ENCODE measurements at places on chromosomes 1 and 21.

DNA sequence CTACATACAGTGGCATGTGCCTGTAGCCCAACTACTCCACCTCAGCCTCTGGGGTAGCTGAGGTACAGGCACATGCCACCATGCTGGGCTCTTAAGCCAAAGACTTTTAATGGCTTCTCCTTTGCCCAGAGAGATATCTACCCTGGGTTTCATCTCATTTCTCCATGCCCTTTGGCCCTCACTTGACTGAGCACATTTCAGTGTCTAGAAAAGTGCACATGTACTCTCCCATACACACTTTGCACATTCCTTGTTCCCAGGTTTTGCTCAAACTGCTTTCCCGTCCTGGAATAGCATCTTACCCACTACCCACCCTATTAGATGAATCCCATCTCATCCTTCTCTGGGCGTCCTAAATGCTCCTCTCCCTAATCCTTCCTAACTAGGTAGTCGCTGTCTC lies 10.2 kb upstream of the RXRG start:
- no peak for DNase-seq

- no peak for DNase-seq
Observed at GRCh38 chr1:41640141-41640751, 155.8 kb upstream of the EDN2 start.

- DNase-seq = no peak
Observed at GRCh38 chr21:31345136-31345535, 1.1 kb upstream of the TIAM1 start.

GRCh38 chr1:36306210-36306901 lies at the start of gene SH3D21:
Gene SH3D21, plus strand, starts transcription at chr1:36306368. Its CDS starts 53 bp downstream, at chr1:36306421.
- DNase-seq = no peak

- no peak for DNase-seq
Observed at GRCh38 chr1:223727541-223727940, 15.2 kb downstream of the CAPN2 start.

DNA sequence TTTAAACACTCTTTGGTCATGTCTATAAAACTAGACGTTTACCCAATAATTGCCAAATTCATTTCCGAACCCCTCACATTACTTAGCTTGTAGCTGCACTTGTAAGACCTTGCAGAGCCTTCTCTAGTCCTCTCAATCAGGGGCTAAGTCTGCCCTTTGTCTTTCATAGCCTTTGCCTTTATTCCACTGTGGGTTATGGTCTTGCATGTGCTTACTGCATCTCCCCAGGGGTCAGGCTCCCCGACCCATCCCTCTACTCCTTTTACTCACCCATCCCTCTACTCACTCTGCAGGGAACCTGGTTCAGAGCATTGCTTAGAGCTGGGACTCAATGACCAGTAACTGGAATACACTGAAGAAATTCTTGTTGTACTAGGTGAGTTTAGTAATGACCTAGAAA lies 235.4 kb downstream of the PCP4 start:
- no peak for DNase-seq

GRCh38 chr1:53465023-53465957 lies 6.1 kb downstream of the DMRTB1 start:
- DNase-seq = no peak

GRCh38 chr1:42456754-42457089 lies 379 bp downstream of the PPCS start:
- DNase-seq = peak; percentile 19

DNA sequence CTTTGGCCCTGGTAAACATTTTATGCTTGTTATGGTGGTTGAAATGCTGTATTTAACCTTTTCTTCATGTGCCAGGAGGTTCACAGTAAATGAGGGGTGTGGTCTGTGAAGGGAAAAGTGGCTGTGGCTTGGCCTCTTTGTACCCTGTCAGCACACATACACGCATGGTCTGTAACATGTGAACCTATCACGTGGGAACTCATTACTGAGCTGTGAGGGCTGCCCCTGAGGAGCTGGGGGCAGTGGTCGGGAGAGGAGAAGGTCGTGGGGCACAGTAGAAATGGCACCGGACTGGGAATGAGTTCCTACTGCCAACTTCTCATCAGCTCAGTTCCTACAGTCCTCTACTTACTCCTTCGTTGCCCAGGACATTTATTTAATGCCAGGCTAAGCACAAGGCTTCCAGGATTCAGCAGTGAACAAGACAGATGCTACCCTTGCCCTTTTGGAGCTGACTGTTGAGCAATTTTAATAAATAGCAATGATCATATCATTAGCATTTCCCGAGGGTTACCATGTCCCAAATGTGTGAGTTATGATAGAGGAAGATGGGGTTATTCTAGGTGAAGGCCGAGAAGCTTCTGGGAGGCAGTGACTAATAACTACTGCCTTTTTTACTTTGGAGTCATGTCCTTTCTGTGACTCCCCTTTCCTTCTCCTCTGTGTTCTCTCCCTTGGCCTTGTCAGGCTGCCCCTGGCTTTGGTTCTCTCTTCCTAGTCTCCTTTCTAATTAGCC lies 38.8 kb downstream of the DDR2 start:
- no peak for DNase-seq

DNA sequence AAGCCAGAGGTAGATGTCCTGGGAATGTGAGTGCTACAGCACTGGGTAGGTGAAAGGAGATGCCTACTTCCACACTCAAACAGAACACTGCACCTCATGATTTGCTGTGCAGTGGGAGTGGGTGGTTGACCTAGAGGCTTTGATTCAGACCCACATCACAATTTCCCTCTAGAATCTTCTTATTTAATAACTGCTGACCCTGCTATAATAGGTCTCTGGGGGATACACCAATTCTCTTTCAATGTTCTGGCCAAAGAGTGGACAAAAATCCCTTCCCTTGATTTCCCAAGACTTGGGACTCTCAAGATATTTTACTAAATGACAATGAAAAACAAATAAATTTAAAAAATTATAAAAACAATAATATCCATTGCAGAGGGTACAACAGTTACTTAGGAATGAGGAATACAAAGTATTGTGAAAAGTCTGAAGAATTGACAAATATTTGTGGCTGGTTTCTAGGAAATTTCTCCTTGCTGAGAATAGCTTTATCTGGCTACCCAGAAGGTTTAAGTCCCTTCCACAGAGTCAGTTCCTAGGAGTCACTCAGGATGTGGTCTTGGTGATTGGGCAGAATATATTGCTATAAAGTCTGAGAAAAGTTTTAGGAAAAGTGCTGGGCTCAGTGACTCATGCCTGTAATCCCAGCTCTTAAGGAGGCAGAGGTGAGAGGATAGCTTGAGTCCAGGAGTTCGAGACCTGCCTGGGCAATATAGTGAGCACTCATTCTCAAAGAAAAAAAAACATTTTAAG lies 2.4 kb upstream of the FCGR2A start:
- DNase-seq = no peak

DNA sequence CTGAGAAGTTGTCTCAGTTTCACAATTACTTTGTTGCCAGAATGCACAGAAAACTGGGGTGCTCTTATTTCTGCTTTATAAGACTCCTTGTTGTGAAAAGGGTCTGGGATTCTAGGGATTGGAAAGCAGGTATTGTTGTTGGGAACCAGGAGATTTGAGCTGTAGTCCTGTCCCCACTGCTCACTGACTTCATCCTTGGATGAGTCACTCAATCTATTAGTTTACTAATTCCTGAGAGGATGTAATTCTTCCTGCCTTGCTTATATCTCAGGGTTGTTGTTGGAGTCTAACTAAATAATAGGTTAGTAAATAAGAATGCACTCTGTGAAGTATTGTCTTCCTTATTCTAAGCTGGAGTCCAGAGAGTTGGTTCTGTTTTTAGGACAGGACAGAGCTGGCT lies 172.5 kb upstream of the GALNT2 start:
- DNase-seq = no peak

- DNase-seq = no peak
Observed at GRCh38 chr1:172513479-172513878, 19.5 kb upstream of the SUCO start.

DNA sequence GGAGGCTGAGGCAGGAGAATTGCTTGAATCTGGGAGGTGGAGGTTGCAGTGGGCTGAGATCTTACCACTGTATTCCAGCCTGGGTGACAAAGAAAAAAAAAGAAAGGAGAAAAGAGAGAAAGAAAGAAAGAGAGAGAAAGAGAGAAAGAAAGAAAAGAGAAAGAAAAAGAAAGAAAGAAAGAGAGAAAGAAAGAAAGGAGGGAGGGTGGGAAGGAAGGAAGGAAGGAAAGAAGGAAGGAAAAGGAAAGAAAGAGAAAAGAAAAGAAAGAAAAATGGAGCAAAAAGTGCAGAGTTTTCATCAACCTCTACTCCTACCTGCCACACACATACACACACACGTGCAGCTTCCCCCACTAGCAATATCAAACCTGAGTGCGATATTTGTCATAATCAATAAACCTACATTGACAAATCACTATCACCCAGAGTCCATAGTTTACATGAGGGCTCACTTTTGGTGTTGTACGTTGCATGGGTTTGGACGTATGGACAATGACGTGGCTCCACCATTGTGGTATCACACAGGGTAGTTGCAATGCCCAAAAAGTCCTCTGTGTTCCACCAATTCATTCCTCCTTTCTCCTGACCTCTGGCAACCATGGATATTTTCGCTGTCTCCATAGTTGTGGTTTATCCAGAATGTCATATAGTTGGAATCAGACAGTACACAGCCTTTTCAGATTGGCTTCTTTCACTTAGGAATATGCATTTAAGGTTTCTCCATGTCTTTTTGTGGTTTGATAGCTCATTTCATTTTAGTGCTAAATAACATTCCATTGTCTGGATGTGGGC lies 36.5 kb downstream of the EVA1C start:
- DNase-seq = no peak

- no peak for DNase-seq
Observed at GRCh38 chr1:116485976-116486375, 84.8 kb downstream of the CD58 start.

DNA sequence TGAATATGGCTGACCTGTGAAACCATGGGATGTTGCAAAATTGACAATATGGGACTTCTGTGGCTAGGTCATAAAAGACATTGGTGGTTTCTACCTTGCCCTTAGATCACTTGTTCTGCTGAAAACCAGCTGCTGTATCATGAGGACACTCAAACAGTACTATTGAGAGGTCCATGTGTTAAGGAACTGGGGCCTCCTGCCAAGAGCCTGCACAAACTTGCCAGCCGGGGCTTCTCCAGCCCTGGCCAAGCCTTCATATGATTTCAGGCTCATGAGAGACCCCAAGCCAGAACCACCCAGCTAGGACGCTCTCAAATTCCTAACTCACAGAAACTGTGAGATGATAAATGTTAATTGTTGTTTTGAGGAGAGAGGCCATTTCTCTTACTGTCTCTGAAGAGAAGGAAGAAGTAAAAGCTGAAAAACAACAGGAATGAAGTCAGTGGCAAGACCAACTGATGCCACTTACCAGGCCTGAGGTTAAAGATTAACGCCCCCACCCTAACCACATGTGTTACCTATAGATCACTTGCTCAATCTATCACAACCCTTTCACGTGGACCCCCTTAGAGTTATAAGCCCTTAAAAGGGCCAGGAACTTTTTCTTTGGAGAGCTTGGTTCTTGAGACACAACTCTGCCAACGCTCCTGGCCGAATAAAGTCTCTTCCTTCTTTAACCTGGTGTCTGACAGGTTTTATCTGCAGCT lies 3.9 kb upstream of the PITHD1 start:
- DNase-seq = no peak

GRCh38 chr1:102185260-102185659 lies 188.5 kb upstream of the OLFM3 start:
- no peak for DNase-seq

DNA sequence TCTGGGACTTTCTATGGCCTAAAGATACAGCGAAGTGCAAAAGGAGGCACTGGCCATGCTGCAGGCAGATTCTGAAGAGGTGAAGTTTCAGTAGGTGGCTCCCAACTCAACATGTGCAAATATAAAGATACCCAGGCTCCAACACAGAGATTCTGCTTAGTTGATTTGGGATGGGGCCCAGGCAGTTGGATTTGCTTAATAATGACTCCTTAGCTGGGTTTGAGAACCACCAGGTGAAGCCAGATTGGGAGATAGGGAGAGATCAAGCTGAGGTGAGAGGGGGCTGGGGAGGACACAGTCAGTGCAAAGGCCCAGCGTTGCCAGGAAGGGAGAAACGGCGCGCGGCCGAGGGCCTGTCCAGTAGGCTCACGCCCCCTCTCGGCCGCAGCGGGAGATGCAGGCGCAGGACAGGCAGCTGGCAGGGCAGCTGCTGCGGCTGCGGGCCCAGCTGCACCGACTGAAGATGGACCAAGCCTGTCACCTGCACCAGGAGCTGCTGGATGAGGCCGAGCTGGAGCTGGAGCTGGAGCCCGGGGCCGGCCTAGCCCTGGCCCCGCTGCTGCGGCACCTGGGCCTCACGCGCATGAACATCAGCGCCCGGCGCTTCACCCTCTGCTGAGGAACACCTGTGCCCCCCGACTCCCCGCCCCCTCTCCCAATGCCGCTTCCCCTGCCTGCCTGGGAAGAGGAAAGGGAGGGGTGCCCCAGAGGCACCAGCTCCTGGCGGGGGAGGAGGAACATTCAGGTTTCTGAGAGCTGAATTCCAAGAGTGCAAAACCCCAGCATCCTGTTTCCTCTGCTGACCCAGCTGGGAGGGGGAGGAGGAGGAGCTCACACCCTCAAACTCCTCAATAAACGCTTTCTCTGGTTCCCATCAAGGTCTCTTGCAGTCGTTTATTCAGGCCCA lies 1.2 kb downstream of the FAM167B start:
- peak; percentile 54 for DNase-seq

- no peak for DNase-seq
Observed at GRCh38 chr21:16800536-16801275, 712.1 kb upstream of the CXADR start.

DNA sequence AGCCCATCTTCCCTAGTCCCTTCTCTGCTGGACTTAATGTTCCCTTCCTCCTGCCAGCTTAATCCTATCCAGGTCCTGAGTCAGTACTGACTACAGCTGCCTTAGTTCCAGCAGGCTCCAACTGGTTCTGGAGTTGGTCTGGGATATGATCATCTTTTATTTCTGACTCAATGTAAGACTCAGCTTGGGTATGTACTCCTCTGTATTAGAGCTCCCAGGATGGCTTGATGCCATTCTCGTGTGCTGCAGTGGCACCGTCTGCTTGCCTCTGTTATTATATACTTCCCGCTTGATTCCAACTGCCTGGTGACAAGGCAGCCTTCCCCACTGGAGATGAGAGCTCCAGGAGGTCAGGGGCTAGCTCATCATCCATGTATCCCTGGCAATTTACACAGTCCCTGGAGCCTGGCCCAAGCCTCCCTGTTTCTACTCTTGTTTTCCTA lies 164.4 kb upstream of the DPT start:
- no peak for DNase-seq
